ENCODE measurements at places on chromosomes 13 and 19.

DNA sequence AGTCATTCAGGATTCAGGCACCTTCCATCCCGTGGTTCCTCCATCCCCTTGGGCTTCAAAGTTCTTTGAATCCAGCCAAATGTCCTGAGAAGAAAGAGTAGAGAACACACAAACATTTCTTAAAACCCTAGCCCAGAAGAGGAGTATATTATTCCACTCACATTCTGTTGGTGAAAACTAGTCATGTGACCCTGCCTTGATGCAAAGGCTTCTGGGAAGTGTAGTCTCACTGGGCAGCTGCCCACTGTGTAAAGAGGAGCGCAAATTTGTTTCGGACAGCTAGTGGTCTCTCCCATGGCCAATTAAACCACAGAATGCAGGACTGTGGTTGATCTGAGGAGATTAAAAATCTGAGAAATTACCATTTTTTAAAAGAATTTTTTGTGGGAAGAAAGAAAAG is 304.4 kb downstream of the SUCLA2 start:
- DNase-seq, result no peak

- DNase-seq, result peak; percentile 97
These were observed at the start of the genes PSENEN and U2AF1L4 for GRCh38 chr19:35745328-35746086. TSS of gene PSENEN (plus strand) at chr19:35745651. CDS start at chr19:35745931, 280 bp downstream. TSS of gene U2AF1L4 (minus strand) at chr19:35745418. CDS start at chr19:35745391, 27 bp downstream.

GRCh38 chr19:52658595-52658994 is 20.4 kb upstream of the ZNF83 start:
- no peak for DNase-seq

DNA sequence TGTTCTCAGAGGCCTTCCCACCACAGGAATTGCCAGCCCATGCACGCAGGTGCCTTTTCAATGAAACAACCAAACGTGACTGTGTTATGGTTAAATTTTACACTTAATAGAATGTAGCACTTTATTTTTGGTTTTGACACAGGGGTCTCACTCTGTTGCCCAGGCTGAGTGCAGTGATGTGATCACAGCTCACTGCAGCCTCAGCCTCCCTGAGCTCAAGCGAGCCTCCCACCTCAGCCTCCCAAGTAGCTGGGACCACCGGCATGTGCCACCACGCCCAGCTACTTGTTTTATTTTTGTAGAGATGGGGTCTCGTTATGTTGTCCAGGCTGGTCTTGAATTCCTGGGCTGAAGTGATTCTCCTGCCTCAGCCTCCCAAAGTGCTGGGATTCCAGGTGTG is 7.2 kb downstream of the ATP8B3 start:
- DNase-seq, result no peak

GRCh38 chr13:50340551-50341287 is 325.5 kb downstream of the KCNRG start:
- no peak for DNase-seq

DNA sequence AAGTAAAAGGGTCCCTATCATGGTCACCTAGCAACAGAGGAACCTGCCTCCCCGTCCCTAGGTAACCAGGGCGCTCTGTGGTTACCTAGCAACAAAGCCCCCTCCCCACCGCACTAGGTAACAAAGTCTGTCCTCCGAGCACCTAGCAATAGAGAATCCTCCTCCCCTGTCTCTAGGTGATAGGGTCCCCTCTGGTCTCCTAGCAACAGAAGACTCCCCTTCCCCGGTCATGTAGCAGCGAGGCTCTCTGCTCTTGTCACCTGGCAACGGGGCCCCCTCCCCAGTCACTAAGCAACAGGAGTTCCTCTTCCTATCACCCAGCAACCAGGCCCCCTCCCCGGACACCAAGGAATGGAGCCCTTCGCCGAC is 307 bp downstream of the JOSD2 start:
- no peak for DNase-seq

Data from activated CD4-positive, alpha-beta T cell treated with anti-CD3 and anti-CD28 coated beads for 36 hours (primary cell).